ENCODE measurements at places on chromosomes 1 and 21. TPM values are rescaled to one million over a fixed set of nuclear protein-coding genes. Genes with fewer than 3 reads are reported as not detected.

HSD3B2 gene
- total RNA-seq = not detected

ISG15 gene
- total RNA-seq = 6.8 TPM

ARID4B gene
- 24.6 TPM for total RNA-seq

TMEM79 gene
- 5.0 TPM for total RNA-seq

LRRC8B gene
- total RNA-seq = 3.8 TPM

All from mammary epithelial cell (primary cell).